Natural killer cell treated with Interleukin-12 subunit alpha and Interleukin-12 subunit beta and Interleukin-15 and Interleukin-18, amount 100 ng/mL, for 72 hours (primary cell): ENCODE measurements at places on chromosomes 7 and 10. TPM values are rescaled to one million over a fixed set of nuclear protein-coding genes. Genes with fewer than 3 reads are reported as not detected.

DNA sequence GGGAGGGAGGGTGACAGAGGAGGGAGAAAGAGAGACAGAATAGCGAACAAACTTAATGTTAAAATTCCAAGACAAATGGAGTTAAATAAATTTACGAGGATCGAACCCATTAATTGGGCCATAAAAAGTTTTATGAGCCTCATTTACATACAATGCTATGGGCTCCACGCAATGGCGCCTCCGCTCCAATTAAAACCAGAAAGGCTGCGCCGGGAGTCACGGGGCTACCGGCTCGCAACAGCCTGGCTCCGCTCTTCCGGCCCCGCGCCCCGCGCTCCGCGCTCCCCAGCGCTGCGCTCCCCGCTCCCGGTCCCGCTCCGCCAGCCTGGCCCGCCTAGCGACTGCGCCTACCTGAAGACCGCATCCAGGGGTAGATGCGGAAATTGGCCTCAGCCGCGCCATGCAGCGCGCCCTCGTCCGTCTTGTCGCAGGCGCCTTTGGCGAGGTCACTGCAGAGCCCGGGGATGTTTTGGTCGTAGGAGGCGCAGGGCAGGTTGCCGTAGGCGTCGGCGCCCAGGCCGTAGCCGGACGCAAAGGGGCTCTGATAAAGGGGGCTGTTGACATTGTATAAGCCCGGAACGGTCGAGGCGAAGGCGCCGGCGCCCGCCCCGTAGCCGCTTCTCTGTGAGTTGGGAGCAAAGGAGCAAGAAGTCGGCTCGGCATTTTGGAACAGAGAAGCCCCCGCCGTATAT is 513 bp downstream of the HOXA7 start:
- H3K27ac ChIP-seq: no peak overlapping the region
- H3K27me3 ChIP-seq: peaks cover 76% of the 10 kb centered on the region
- H3K36me3 ChIP-seq: no peaks in the 10 kb centered on the region

- no peaks in the 10 kb centered on the region for H3K4me1 ChIP-seq
- no peaks in the 10 kb centered on the region for H3K27me3 ChIP-seq
Observed at GRCh38 chr10:81502677-81503359, 372.2 kb upstream of the NRG3 start.

The SPDYE9 gene
- not detected for total RNA-seq

DNA sequence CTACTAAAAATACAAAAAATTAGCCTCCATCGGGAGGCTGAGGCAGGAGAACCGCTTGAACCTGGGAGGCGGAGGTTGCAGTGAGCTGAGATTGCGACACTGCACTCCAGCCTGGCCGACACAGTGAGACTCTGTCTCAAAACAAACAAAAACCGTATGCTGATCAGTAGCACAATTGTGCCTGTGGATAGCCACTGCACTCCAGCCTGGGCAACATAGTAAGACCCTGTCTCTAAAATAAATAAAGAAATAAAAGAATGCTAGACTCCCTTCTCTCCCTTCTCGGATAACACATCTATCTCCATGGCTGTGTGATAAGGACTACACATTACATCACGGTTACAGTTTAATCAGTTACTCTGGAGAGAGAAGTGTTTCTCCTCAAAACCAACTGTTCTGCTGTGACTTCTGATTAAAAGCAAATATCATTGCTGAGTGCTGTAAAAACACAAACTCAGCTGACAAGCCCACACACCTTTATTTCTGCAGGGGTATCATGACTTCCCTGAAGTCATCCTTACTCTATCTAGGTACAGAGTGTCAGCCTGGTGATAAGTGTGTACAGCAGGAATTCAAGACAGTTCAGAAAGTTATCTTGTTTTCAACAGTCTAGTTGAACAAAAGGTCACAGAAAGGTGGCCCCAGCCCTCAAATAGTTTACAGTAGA is 5.3 kb upstream of the ARHGAP19 start:
- no peaks in the 10 kb centered on the region for H3K27me3 ChIP-seq
- H3K27ac ChIP-seq: no peak overlapping the region
- peaks cover 3% of the 10 kb centered on the region for H3K4me1 ChIP-seq
- H3K36me3 ChIP-seq: no peaks in the 10 kb centered on the region
- DNase-seq: no peak

GRCh38 chr10:119041326-119041725 is 11.8 kb downstream of the NANOS1 start:
- H3K27me3 ChIP-seq: no peaks in the 10 kb centered on the region
- no peak overlapping the region for H3K27ac ChIP-seq
- peaks cover 65% of the 10 kb centered on the region for H3K36me3 ChIP-seq
